ENCODE measurements at places on chromosomes 4 and X.

DNA sequence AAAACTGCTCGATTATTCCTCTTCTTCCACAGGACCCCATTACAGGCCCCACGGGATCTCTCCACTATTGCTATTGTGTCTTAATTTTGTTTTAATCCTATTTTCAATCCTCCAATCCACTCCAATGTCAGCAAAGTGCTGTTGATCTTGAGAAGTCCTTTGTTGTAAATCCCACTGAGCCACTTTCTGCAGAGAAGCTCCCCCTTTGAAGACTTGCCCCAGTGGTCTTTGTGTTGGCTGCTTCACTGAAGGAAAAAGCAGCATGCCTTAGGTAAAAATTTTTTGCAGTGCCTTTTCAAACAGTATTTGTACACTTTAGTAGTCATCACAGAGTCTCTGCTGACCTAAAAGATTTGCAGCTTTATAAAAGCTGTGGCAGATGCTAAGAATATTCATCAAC is 252.0 kb upstream of the SLC7A11 start:
- no peak for DNase-seq

GRCh38 chr4:52243367-52243766 is 192.3 kb downstream of the SPATA18 start:
- DNase-seq = no peak

- DNase-seq = no peak
Measured at GRCh38 chrX:27380163-27380845, 82.8 kb downstream of the PPP4R3C start.

- peak; percentile 34 for DNase-seq
Measured at GRCh38 chr4:172683021-172683420, 485.6 kb upstream of the GALNT7 start.

GRCh38 chr4:128338634-128339355 is 51.2 kb upstream of the PGRMC2 start:
- peak; percentile 96 for DNase-seq

DNA sequence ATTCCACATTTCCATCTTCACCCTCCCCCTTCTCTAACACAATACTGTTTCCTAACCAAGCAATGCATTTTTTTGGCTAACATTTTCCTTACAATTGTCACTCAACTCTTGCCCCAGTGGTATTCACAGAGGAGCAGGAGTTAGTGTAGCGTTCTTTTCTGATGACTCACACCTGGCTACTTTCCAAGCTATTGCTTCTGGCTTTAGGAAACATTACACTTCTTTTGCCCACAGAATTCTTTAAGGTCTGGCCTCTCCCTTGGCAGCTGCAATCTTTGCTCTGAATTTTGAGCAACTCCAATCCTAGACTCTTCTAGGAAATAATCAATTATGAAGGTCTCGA is 27.5 kb upstream of the PDGFC start:
- peak; percentile 99 for DNase-seq

DNA sequence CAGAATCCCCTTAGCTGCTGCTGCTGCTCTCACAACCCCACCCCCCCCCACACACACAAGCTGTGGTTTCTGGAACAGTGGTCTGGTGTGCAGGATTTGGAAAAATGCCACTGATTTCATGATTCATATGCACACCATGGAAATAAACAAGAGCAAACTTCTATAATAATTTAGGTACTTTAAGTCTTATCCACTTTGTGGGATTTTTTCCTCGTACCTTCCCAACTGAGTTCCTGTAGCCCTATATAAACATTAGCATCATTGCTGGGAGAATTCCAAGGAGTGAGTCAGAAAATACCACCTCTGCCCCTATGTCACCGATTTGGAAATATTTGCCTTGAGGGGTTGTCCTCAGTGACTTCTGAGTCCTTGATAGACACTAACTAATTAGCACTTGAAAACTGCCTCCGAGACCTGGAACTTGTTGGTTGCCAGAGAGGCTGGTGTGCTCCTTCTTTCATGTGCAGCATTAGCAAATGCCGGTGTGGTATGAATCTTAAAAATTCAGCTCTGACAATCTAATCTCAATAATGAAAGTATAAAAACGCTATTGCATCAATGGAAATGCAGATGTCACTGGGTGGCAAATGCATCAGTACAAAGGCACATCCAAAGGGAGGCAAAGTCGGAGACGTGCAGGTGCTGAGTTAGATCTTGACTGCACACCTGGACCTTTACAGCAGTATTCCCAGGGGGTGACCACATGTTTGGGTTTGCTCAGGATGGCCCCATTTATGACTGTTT is 61.8 kb downstream of the CPE start:
- DNase-seq = peak; percentile 66

DNA sequence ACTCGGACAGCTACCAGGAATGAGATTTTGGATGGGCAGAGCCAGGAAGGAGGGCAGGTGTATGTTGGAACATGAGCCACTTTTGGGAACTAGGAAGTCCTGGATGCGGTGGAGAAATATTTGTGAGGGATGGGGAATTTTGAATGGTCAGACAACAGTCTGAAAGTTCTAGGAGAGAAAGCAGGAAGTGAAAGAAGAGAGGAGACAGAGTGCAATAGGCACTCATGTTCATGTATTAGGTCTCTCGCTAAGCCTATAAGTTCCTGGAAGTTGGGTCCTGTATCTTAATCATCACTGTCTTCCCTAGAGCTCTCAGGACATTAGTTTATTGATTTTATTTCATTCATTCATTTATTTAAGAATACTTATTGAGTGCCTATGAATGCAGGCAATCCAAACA is 65.7 kb upstream of the CITED1 start:
- DNase-seq = no peak

- DNase-seq = no peak
Measured at GRCh38 chrX:40457406-40457805, 123.4 kb upstream of the ATP6AP2 start.

DNA sequence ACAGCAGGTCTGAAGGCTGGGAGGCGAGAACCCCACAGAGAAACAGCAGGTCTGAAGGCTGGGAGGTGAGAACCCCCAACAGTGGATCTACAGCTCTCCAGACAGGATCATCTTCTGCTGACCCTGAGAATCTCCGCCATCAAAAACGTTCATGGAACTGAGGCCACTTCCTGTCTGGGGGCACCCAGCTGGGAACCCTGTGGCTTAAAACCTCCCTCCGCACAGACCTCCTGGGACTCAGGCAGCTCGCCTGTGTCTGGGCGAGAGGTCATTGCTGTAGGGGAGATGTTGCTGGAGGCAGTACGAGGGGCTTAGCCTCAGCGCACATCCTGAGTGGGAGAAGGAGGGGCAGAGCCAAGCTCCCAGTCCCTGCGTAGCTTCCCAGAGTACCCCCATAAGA is 15.1 kb upstream of the CLDN24 start:
- no peak for DNase-seq

DNA sequence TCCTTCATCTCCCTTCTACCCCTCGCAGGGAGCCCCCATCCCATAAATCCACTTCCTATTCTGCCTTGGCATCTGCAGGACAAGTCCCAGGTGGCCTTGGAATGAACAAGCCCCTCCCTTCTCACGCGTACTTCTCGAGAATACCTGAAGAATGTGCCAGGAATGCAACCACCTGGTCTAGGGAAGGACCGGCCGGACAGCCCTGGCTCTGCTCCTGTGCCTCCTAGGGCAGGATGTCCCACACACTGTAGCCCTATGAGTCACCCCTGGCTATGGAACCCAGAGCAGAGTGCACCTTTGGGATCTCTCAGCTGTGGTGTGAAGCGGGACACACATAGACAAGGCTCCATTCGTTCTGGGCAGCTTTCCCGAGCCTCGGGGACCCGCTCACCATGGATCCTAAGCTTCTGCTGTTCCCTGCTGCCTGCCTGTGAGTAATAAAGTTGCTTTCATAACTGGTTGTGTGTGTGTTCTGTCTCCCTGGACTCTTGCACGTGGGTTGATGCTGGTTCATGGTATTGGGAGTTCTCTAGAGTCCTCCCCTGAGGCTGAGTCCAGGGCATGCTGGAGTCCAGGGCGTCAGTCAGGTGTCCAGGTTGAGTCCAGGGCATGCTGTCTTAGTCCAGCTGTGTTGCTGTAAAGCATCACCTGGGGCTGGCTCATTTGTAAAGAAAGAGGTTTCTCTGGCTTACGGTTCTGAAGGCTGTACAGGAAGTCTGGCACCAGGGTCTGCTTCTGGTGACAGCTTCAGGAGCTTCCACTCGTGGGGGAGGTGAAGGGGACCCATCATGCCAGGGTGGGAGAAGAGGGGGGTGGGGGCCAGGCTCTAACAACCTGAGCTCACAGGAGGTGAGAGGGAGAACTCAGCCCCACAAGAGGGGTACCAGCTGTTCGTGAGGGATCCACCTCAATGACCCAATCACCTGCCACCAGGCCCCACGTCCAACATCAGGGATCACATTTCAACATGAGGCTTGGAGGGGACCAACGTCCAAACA is 7.4 kb upstream of the PDE6B start:
- DNase-seq = no peak

- DNase-seq = peak; percentile 36
Measured at GRCh38 chrX:1323315-1323714, 13.3 kb upstream of the IL3RA start.

GRCh38 chrX:2828959-2829411 is 255 bp downstream of the GYG2 start:
- DNase-seq = no peak

DNA sequence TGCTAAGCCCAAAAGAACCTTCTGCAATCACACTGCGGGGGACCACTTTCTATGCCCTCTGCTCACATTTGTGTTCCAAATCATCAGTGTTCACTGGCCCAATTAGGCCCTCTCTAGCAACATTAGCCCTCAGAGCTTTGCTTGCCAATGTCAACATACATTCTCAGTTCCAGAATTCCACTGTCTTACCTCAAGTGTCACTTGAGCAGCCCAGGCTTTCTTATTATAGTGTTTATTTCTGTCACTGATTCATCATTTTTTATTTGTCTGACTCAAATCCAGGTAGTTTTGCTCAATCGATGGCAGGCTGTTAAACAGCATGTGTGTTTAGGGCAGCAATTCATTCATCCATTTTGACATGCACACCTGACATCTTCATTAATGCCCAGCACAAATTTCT is 291.2 kb downstream of the TEX13A start:
- DNase-seq = no peak

DNA sequence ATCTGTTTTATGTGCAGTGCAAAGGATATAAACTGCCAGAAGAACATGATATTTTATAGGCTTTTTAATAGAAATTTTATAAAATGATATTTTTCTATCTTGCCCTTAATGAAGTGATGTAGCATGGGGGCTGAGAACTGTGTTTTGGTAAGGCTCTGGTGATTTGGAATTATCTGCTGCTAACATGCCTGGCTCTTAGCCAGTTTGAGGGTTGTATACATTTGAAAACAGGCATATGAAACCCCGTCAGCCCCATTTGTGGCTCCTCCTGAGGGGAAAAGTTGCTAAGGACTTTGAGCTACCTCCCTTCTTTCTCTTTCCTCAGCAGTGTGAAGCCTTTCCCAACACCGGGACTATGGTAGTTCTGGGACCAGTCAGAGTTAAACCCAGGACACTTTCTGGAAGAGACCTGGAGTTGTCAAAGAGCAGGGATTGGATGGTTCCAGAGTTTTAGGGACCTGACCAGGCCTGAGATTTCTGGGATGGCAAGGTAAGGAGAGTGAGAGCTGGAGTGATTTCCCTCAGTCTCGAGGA is 4.7 kb downstream of the SFRP2 start:
- no peak for DNase-seq

GRCh38 chrX:78747489-78747888 is at the start of gene LPAR4:
Gene LPAR4 (plus strand): TSS chrX:78747720. CDS start chrX:78754870, 7,150 bp downstream.
- peak; percentile 25 for DNase-seq

DNA sequence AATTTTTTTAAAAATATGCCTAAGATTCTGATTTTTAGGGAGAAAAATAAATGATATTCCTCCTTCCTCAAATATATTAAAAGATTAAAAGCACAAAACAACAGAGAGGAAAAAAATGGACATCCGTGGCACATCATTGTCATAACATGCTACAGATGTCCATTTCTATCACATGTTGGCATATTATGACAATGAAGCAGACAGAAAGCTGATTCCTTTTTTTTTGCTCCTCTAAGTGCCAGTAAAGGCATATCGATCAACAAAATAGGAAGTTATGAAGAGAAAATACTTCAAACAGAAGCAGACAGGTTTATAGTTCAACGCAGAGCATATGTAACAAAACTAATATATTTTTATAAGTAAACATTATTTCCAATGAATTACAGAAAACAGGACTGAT is 11.2 kb downstream of the KLHL8 start:
- DNase-seq = no peak

DNA sequence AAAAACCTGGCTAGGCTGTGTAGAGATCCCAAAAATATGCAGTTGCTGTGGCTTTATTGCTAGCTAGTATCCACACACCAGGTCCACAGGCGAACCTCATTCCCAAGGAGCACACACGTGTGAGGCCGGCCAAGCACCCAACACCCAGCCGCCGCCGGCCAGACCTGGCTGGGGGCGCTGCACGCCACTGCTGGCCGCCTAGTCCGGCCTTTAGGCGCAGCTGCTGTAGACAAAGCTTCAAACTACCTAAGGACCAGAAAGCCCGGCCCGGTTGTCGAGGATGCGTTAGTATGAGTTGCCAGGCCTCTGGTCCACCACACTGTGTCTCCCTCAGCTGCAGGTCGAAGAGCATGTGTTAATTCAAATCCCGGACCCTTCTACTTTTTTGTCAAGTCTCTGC is 3.1 kb downstream of the POU3F4 start:
- no peak for DNase-seq

- peak; percentile 62 for DNase-seq
Measured at GRCh38 chr4:3644849-3645627, 112.8 kb upstream of the LRPAP1 start.

- DNase-seq = no peak
Measured at GRCh38 chrX:9861711-9862110, 75.5 kb downstream of the SHROOM2 start.

GRCh38 chr4:9906996-9907395 is 114.3 kb downstream of the SLC2A9 start:
- DNase-seq = no peak

- no peak for DNase-seq
Measured at GRCh38 chr4:36088542-36088941, 155.8 kb downstream of the ARAP2 start.

- DNase-seq = no peak
Measured at GRCh38 chr4:2318885-2319284, 57.0 kb upstream of the MXD4 start.

- DNase-seq = no peak
Measured at GRCh38 chr4:114577386-114577785, 21.2 kb upstream of the UGT8 start.

DNA sequence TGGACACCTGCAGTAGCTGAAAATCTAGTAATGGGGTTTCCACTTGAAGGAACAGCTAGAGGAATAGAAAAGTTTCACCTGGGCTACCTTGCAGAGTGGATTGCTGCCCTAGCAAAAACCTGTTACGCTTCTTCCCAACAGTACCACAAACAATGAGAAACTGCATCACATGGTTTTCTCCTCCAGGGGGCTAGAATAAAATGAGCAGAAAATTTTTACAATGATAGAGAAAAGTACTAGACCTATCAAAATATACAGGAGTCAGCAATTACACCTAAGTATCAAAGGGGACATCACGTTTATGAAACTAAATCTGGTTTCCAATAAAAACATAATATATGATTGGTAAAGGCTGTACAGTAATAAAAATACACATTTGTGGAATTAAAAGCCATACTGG is 423.1 kb upstream of the PITX2 start:
- no peak for DNase-seq

DNA sequence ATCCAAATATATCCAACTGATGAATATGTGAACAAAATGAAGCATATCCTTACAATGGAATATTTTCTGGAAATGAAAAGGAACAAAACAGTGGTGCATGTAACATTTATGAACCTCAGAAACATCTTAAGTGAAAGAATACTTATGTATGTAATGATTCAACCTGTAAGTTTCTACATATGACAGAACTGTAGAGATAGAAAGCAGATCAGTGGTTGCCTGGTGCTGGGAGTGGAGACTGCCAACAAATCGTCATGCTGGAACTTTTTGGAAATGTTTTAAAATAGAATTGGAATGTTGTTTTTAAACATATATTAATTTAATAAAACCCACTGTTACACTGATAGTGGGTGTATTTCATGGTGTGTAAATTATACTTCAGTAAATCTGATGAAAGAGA is 667.5 kb downstream of the RAPGEF2 start:
- DNase-seq = no peak
